Femur (tissue), 1 donor: ENCODE measurements at places on chromosomes 6 and 20.

DNA sequence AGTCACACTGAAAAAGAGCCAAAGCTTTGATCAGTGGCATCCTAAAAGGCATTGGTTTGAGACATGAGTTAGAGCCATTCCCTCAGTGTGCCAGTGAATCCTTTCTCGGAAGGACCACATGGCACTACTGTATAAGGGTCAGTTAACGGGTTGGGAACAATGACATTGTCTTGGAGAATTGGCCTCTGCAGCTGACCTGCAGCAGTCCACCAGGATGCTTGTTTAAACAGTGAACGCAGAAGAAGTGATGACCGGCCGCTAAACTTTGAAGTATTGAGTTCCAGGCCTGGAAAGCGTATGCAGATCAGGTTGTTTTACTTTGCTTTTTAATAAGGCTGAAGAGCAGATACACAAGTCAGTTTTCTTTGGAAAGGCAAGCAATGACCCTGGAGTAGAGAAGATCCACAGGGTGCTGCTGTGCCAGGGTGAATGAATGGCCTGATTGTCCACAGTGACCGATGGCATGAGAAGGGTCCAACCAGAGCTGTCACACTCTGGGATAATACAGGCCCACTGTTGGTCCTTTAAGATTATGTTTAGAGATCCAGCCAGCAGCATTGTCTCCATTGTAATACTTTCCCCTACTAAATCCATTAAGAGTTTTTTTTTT, 57.8 kb downstream of the GMPR start:
- no peak for DNase-seq

GRCh38 chr6:167683028-167683862, 143.5 kb upstream of the AFDN start:
- DNase-seq: peak; percentile 72

GRCh38 chr20:41415191-41415590, 48.6 kb upstream of the EMILIN3 start:
- DNase-seq: no peak

DNA sequence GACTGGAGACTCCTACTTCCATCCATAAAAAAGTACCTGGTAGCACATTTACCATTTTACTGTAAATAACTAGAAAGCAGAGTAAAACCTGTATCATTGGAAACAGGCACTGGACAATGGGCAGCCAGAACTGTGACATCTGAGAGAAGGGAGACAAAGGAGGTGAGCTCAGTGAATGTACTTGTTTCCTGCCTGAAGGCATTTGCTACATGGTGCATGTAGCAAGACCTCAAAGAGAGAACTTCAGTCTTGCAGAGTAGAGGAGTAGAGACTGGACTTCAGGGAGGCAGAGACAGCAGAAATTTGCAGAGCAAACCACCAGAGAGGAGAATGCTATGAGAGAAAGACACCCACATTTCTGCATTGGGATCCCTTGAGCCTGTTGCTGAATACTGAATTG, 171.0 kb upstream of the CCN2 start:
- DNase-seq: no peak

DNA sequence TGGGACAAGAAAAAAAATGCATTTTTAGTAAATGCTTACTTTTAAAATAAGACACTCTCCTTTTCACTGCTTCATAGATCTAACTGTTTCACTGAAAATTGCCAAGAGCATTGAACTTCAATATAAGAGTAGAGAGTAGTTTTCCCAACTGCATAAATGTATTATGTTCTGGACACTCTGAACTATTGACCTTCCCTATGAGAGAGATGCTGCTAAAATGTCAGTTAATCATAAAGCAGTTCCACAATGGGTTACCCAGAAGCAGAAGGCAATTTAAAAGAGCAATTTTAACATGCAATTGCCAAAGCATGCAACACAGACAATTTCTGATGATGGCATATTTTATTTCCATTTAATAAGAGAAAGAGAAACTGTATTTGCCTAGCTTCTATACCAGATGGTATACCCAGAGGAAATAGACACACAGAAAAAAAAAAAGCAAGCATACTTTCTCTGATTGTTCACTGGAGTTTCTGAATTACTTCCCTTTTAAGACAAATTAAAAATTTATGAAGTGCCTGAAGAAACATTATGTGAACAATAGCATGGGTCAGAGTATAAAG, 279.1 kb upstream of the THEMIS start:
- DNase-seq: no peak

- DNase-seq: no peak
Observed at GRCh38 chr6:140538926-140539325, 1164.5 kb upstream of the CITED2 start.
